NCI-H1694 treated with DMSO at 0.1 percent for 48 hours (cell line): ENCODE measurements at places on chromosomes 11 and 22.

DNA sequence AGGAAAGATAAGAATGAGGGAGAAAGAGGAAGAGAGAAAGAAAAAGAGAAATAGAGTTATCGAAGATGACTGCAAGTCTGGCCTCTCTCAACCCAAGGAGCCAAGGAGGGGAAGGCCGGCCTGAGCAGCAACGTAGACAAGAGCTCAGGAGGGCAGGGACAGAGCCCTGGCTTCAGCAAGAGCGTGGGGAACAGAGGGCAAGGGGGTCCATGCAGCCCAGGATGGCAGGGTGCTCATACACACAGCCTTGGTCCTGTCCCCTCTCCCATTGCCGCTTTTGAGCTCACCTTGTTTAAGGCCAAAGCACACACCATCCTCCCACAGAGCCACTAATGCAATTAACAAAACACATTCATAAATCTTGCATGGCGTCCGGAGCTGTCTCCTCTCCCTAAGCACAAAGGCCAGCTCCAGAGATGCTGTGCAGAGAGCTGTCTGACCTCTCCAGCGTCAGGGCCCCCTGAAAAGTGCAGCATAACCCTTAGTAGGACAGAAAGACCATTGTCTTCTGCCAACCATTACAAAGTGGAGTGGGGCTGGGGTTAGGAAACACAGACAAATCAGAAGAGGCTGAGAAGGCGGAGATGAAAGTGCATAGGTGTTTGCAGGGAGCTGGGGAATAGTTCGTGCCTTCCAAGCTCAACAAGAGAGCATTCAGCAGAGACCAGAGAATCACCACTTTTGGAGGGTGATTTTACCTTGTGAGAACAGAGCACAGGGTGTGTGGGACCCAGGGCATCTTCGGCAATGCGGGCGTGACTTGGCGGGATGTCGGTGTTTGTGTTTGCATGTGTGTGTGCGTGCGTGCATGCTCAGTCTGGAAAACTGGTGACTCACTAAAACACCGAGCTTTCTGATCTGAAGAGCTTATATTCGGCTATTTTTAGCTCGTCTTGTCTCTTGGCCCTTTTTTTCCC is 28.2 kb upstream of the JAM3 start:
- DNase-seq = no peak

- DNase-seq = no peak
Measured at GRCh38 chr11:13525257-13525656, 29.5 kb upstream of the PTH start.

- DNase-seq = no peak
Measured at GRCh38 chr11:91979775-91980174, 244.8 kb upstream of the FAT3 start.

- DNase-seq = no peak
Measured at GRCh38 chr11:111523343-111523742, 8.8 kb downstream of the HOATZ start.

DNA sequence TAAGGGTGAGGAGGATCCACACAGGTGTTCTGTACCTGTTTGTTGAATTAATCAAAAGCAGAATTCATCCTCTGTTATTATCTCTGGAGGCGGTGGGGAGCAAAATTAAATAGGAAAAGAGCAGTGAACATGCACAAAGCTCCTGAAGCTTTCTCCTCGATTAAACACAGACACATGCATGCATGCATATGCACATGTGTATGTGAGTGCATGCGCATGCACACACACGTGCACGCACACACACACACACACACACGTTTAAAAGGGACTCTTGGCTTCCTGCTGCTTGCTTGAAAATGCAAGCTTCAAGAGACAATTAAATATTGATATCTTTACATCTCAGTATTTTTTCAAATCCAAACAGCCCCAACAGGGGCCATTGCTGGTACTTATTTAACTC is 462.1 kb downstream of the BUD13 start:
- no peak for DNase-seq

DNA sequence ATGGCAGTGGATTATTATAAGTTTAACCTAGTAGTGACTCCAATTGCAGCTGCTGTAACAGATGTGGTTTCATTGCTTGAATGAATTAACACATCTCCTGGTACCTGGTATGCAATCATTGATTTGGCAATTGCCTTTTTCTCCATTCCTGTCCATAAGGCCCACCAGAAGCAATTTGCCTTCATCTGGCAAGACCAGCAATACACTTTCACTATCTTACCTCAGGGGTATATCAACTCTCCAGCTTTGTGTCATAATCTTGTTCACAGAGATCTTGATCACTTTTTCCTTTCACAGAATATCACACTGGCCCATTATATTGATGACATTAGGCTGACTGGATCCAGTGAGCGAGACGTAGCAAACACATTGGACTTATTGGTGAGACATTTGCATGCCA is 128.7 kb upstream of the ZC3H12C start:
- DNase-seq = peak; percentile 24

GRCh38 chr22:45130891-45131290 is 32.8 kb upstream of the NUP50 start:
- no peak for DNase-seq

DNA sequence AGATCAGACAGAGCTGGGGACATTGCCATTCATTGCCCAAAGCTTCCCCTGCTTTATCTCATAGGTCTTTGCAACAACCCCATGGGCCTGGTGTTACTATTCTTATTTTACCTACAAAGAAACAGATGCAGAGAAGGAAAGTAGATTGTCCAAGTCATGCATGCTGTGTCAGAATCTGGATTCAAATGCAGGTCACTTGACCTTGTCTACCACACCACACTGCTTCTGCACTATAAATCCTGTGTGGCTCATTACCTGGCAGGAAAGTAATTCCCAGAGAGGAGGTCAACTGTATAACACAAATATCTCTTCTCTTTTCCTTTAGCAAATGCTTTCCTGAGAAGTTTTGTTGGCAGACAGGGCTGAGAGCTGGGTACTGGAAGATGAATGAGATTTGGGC is 18.5 kb downstream of the PLEKHB1 start:
- no peak for DNase-seq

- DNase-seq = no peak
Measured at GRCh38 chr22:44721213-44721612, 19.2 kb downstream of the PRR5 start.

DNA sequence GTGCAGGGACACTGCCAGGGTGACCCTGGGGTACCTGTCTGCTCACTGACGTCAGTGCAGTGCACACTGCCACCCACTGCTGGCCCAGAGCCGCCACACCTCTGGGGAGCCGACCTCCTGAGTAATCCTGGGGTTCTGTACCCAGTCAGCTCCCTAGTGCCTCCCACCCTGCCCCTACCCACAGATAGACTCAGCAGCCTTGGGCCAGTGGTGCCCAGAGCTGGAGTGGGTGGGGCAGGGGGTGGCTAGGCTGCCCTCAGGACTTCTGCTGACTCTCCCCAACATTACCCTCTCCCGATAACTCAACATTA is 5.8 kb downstream of the NRXN2 start:
- no peak for DNase-seq

DNA sequence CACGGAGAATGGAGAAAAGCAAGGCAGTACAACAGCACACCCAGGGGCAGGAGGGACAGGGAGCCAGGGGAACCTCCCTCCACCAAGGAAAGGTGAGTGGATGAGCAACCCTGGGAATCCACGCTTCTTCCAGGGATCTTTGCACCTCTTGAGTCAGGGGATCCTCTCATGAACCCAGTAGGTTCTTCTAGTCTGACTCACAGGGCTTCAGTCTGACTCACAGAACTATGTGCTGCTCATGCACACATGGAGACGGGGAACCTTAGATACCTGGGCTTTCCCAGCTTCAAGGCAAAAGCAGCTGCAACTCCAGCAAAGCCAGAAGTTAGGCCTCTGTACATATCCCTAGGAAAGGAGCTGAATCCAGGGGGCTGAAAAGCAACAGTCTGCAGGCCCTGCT is 1021.4 kb upstream of the TENM4 start:
- DNase-seq = no peak

DNA sequence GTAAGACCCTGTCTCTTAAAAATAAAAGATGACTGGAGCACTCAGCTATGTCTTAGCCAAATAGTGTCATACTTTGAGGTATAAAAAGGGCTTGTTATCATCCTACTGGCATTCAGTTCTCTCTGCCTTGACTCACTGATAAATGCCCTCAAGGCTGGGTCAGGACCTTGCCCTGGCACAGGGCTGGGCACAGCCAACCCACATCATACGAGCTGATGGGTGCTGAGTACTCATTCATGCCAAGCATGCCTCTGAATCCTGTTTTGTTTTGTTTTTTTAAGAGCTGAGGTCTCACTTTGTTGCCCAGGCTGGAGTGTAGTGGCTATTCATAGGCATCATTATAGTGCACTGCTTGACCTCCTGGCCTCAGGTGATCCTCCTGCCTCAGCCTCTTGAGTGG is 1.9 kb downstream of the SMTNL1 start:
- no peak for DNase-seq

- no peak for DNase-seq
Measured at GRCh38 chr11:8610532-8611116, 16.6 kb upstream of the STK33 start.

DNA sequence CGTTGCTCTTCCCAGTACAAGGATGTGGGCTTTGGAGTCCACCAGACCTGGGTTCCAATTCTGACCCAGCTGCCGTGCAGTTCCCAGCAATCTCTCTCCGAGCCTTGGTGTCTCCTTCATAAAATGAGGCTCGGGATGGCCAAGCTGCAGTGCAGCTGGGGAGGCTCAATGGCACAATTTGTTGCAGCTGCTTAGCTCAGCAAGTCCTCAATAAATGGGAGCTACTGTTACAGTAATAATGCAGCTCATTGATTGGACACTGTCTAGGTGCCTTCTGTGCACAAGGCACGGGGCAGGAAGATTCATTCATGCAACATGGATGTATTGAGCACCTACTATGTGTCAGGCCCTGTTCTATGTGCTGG is 37.1 kb downstream of the SHISAL1 start:
- DNase-seq = no peak

- no peak for DNase-seq
Measured at GRCh38 chr11:128965485-128965884, 22.8 kb upstream of the TP53AIP1 start.

- no peak for DNase-seq
Measured at GRCh38 chr11:92475819-92476218, 251.2 kb downstream of the FAT3 start.

DNA sequence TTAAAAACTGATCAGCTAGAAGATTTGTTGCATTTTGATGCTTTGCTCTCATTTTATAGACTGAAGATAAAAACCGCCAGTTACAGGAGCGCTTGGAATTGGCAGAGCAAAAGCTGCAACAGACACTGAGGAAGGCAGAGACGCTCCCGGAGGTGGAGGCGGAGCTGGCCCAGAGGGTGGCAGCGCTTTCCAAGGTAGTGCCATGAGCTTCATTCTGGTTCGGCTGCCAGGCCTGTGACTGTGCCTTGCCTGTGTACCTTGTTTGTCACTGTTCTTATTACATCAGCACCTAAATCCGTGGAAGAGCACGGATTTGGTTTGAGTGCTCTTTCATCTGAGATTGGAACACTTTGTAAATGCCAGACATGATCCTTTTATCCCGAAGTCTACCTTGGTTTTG is 61.4 kb downstream of the PPFIA1 start:
- DNase-seq = no peak

DNA sequence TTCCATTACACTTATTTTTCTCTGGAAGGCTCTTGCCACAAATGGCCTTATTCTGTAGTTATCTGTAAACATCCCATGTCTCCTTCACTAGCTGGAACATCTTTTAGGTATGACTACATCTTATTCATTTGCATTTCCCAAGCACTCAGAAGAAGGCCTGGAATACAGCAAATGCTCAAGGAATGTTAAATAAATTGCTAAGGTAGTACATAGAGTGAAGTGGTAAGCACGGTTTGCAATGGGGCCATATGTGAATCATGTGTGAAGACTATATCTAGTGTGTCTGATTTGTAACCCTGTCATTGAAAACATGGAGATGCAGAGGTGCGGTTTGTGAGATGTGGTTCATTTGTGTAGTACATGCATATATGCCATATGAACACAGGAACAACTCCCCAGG is 33.5 kb downstream of the GDPD4 start:
- DNase-seq = no peak

- no peak for DNase-seq
Measured at GRCh38 chr11:12835286-12835685, 161.1 kb downstream of the TEAD1 start.

- no peak for DNase-seq
Measured at GRCh38 chr11:19060629-19061028, at the start of gene MRGPRX2. Gene MRGPRX2, minus strand, starts transcription at chr11:19060717. Its CDS starts 4,315 bp downstream, at chr11:19056402.

DNA sequence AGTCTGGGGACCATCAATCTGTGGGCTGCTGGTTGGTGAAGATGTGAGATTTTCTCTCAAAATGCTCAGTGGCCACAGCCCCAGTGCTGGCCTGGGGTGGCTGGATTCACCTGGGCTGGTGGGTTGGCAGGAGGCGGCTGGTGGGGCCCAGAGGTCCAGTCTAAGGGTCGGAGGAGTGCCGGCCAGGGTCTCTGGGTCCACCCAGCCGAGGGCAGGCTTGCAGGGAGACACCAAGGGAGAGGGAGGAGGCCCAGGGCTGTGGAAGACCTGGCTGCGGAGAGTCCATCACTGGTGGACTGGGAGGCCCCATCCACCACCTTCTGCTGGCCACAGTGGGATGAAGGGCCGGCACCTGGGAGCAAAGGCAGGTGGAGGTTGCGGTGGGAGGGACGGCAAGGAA is 582 bp upstream of the SHANK3 start:
- DNase-seq = no peak

DNA sequence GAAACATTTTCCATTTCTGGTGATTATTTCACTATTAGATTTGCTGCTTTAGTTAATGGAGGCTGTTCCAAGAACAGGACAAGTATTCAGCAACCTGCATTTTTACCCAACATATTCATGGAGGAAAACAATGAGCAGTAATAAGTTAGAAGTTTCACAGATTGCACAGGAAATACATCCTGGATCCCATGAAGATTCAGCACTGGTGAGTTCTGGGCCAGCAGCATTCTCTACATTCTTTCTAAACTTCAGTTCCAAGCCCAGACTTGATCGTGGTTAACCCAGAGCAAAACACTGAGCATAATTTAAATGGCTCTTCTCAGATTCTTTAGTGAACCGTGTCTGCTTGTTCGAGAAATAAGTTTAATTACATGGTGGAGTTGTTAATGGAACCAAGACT is 3.8 kb downstream of the FJX1 start:
- DNase-seq = no peak

GRCh38 chr11:124470561-124471227 is 25.2 kb upstream of the OR8B8 start:
- no peak for DNase-seq

DNA sequence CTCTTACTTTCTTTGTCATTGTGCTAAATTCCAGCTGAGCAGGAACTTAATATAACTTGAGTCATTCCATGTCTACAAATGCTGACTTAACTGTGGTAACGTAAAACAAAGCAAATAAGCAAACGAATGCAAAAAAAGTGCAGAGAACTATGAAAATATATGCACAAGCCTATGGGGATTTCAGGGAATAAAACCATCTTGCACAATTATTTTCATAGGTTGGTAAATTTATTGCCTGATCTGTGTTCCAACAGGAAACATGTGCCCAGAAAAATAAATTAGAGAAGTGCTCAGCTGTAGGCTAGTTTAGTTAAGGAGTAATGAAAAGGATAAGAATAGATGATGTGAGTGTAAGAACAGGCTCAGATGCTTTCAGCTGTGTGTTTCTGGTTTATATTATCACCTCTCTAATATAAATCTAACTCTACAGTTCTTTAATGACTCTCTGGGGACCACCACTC is 1169.3 kb downstream of the LRRC4C start:
- no peak for DNase-seq

- no peak for DNase-seq
Measured at GRCh38 chr22:43160497-43161126, 9.3 kb downstream of the TSPO start.
